ENCODE measurements at places on chromosomes 6 and 20. TPM values are rescaled to one million over a fixed set of nuclear protein-coding genes. Genes with fewer than 3 reads are reported as not detected.

The HLA-DQA2 gene
- 0.27 TPM for total RNA-seq

The PHF20 gene
- total RNA-seq: 42.3 TPM

GRCh38 chr6:168217216-168217879 is 102.2 kb downstream of the DACT2 start:
- DNase-seq: no peak

DNA sequence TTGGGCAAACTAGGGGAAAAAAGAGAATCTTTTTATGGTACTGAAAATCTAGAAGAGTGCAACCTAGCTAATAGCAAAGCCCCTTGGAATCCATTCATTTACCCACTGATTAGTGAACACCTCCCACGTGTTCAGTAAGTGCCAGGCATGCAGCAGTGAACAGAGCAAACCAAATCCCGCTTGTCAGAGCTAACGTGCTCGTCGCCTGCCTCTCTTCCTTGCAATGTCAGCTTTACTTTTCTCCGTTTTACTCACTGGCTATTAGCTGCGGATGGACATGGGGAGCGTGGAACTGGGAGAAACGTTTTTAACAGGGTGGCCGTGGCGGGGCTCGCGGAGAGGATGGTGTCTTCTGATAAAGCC is 120.4 kb downstream of the SYNDIG1 start:
- DNase-seq: no peak

- DNase-seq: peak; percentile 9
These were observed 67.8 kb downstream of the MMS22L start for GRCh38 chr6:97215157-97215769.

DNA sequence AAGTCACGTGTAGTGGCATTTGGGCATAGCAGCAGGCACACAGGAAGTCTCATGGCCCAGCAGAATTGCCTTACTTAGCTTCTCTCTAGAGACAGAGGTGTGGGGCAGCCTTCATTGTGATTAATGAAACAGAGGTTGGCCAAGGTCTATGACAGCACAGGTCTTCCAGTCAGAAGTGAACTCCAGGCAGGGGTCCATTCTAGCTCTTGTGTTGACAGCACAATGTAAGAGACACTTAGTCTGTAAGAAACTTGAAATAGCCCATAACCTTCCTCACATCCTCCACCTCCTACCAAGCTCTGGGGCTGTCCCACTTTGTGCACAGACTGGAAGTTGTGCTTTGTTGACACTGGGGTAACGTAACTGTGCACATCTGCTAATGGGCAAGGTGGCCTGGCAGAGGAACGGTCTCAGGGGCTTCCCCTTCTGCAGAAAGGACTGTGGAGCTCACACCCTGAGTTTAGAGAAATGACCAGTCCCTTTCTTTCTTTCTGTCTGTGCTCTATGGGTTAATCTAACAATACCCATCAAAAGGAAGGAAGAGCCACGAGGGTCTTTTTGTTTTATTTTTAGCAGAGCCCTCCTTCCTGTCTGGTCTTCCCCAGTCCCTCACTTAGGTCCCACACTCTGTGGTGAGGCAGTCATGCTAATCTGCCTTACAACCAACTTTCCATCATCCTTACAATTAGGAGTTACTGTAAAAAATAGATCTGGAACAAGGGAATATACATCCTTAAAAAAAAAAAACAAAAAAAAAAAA is 35.6 kb upstream of the TAGAP start:
- DNase-seq: no peak

DNA sequence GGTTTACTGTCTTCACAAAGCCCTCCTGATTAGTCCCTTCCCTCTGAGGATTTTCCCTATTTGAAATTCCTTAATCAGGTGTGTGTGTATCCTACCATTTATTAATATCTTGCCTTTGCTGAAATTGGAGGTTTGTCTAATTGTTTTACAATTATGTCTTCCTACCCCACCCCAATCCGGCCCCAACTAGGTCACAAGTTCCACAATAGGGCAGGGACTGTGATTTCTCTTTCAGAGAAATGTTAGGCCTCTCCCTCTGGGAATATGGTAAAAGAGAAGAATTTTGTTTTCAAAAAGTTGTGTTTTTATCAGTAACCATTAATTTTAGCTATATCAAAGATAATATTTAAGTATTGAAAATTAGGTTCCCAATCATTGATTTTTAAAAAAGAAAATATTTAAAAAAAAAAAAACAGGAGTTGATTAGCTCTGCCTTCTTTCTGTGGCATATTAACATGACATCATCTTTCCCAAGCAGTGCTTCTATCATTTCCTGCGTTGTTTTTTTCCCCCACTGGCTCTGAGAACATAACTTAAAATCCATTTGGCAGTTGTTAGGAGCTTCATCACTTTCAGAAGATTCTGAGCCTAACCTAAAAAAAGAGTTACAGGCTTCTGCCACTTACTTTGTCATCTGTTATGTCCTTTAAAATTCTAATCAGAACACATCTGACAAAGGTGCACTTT is 36.1 kb downstream of the BLOC1S5 start:
- DNase-seq: no peak

The GNMT gene
- 1.1 TPM for total RNA-seq

DNA sequence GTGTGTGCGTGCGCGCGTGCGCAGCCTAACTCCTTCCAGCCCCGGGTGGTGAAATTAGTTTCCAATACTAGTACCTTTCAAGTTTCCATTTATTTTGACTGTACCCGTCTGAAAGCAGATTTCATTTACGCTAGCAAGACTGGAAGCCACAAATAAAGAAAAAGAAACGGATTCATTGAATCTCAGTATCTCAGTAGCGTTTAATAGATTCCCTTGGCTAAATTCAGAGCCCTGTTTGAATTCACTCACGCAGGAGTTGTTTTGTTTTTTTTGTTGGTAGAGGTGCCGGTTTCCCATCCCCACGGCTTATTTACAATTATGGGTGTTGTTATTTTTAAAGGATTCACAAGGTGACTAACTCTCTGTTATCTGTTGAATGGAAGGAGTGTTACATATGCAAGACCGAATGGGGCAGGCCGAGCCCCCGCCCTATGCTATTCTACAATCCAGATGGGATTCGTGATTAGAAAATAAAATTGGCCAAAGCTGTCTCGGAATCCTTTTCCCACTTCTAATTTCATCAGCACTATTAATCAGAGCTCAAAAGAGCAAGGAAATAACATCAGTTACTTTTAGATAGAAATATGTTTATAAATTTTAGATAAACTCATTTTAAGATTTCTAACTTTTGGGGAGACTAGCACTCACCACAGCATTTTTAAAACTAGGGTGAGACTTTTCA is 2.3 kb upstream of the INSM1 start:
- DNase-seq: no peak

DNA sequence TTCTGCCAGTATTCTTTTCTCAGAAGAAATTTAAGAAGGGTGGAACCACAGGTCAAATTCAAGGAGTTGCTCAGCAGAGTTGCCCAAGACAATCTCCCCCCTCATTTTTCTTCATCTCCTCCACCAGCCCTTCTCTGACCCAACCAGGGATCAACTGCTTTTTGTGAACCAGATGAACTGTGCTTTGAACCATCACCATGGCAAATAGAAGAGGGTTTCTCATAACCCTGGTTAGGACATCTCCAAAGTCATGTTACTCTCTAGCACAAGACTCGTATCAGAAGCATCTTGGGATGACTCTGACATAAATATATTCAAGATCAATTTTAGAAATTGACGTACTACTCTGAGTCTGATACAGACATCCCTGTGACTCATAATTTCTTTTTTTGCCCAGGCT is 130.7 kb downstream of the ALDH8A1 start:
- no peak for DNase-seq

DNA sequence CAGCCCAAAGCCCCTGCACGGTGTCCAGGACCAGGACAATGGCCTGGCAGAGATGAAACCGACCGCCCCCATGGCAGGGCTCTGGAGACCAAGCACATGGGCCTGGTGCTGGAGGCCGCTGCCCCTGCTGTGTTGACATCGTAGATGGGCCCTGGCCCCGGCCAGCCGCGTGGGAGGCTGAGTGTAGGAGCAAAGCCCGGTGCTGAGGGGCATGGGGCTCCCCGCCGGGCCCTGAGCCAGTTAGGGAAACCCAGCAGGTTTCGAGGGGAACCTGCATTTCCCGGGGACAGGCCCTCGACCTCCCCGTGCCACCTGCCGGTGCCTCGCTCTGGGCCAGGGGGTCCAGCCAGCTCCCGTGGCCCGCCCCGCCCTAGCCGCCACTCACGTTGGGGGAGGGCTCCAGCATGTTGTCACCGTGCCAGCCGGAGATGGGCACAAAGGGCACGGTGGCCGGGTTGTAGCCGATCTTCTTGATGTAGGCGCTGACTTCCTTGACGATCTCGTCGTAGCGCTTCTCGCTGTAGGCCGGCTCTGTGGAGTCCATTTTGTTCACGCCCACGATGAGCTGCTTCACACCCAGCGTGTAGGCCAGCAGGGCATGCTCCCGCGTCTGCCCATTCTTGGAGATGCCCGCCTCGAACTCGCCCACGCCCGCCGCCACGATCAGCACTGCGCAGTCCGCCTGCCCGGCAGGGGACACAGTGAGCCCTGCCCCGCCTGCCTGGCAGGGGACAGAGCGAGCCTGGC is 4.3 kb downstream of the EEF1A2 start:
- no peak for DNase-seq

- DNase-seq: no peak
These were observed 26.8 kb downstream of the SERPINB6 start for GRCh38 chr6:2944405-2945152.

- DNase-seq: no peak
These were observed 1.9 kb downstream of the ZFAND3 start for GRCh38 chr6:37821446-37821845.
